ENCODE measurements at places on chromosomes 1 and 21.

DNA sequence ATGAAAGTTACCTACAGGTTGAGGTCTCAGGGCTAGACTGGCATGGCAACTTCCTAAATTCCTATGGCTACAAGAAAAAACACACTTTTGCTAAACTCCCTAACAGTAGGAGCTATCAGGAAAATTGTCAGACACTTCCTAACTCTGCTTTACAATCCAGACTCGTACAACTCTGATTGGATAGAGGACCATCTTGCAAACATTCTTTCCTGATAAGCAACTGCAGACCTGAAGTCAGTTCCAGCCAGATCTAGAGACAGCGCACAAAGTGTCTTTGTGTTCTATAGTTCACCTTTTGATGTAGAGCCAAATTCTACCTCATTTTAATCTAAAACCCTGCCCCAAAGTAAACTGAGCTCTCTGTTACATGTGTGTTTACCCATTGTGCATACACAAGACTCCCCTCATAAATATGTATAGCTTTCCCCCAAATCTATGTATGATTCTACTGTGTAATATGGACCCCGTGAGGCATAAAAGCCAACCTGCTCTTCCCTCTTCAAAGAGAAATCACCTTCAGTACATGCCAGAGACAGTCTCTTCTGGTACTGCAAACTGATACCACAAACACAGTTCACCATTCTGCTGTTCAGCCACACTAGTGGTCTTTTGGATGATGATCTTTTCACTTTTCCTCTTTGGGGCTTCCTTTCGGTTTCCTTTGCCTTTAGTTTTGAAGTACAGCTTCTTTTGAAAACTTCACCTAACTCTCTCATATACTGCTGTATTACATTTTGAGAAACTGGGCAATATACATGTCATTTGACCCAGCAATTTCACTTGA lies 21.7 kb downstream of the ZP4 start:
- DNase-seq, result no peak

GRCh38 chr1:234597894-234598293 lies 12.1 kb downstream of the IRF2BP2 start:
- DNase-seq, result peak; percentile 42

GRCh38 chr21:41521489-41522027 lies 13.6 kb upstream of the TMPRSS2 start:
- DNase-seq, result no peak

DNA sequence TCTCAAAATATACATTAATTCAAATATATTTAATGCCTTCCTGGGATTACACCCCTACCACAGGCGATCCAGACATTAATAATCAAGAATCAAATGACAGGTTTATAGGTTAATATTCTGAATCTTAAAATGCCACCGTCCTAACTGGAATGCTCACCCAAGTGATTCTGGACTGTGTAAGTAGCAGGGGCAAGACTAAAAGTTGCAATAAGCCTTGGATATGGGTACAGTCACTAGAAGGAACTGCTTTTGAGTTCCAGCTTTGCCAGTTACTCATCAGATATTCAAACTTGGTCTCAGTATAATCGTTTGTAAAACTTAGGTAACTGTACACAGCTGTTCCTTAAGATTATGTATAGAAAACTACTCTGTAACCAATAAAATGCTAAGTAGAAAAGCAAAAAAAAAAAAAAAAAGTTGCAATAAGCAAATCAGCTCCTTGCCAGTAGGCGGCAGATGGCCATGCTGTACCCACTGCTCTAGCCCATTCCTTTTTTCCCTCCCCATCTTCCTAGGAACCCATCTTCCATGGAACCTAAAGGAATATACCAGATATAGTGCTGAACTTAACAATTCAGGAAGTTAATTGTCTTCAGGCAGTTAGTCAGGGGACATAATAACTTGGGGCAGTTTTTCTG lies 10.5 kb downstream of the RO60 start:
- DNase-seq, result no peak

GRCh38 chr21:25734904-25735645 lies at the start of the genes ATP5PF and GABPA:
Gene ATP5PF (minus strand): TSS chr21:25734904. CDS start chr21:25729794, 5,110 bp downstream.
Gene GABPA (plus strand): TSS chr21:25734972. CDS start chr21:25741599, 6,627 bp downstream.
- peak; percentile 86 for DNase-seq

DNA sequence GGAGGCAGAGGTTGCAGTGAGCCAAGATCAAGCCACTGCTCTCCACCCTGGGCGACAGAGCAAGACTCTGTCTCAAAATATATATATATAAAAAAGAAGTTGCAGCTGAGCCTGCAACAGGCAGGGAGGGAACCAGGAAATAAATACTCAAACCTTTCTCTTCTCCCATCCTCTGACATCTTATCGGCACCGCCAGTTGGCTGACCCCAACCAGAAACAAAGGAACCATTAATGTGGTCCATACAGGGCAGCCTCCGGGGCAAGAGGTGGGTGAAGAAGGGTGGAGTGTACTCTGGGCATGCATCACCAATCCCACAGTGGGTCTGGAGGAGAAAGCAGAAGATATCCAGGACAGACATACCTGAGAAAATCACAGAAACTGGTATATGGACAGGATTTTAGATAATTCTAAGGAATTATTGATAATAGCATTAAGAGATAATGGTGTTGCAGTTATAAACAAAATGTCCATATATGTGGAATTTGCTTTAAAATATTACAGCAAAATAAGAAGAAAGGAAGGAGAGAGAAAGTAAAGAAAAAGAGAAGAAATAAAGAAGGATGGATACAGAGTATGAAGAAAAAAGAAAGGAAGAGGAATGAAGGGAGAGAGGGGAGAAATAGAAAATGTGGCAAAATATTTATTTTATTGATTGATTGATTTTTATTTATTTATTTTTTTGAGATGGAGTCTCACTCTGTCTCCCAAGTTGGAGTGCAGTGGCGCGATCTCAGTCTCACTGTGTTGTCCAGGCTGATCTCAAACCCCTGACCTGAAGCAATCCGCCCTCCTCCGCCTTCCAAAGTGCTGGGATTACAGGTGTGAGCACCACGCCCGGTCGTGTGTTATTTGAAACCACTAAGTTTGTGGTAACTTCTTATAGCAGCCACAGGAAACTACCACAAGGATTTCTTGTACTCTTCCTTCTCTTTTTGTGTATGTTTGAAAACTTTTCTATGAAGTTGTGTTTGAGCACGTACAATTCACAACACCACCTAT lies 4.1 kb upstream of the PTAFR start:
- DNase-seq, result no peak

- DNase-seq, result no peak
Measured at GRCh38 chr21:39610703-39611102, 2.0 kb upstream of the B3GALT5 start.

Data from frontal cortex (tissue), 4 donors.